ENCODE measurements at places on chromosomes 1 and 21.
A peak's percentile ranks its signal among the peaks of the same experiment; 100 is the strongest.

DNA sequence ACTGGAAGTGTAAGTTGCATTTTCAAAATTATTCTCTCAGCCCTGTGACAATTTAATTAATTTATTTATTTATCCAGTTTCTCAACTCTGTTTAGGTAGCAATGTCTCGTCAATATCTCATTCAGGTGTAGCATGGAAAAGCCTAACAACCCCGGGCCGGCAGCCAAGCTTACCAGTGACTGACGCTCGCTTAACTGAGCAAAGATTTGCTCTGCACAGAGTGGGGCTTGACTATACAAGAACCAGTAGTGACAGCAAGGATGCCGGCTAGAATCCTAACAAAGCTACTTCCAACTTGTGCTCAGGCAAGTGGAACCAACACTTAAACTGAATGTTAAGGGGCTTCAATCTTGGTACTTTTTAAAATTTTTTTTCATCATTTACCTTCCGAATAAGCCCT, 80.9 kb upstream of the ESRRG start:
- no peak for DNase-seq

- no peak for DNase-seq
Measured at GRCh38 chr1:233294913-233295236, 650 bp downstream of the PCNX2 start.

- no peak for DNase-seq
Measured at GRCh38 chr1:55143684-55144083, 71.5 kb downstream of the USP24 start.

- DNase-seq, result no peak
Measured at GRCh38 chr1:7339953-7340352, 431.1 kb upstream of the VAMP3 start.

DNA sequence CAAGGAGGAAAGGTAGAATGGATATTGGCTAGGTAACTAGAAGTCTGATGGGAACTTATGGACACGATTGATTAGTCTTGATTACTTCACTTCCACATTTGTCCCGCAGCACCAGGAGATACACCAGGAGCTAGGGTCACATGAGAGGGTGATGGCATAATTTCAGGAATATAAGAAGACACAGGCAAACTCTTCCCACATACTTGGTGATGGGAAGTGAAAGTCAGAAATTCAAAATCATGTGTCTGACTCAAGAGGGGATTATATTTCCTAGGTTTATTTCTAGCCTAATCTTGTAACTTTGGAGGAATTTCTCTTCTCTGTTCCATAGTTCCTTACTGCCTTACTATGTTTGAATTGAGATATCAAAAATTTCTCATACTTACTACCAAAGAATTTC, 185.0 kb downstream of the PBX1 start:
- DNase-seq, result no peak

GRCh38 chr1:93979718-93980319, 70.6 kb upstream of the GCLM start:
- DNase-seq, result peak; percentile 77

- peak; percentile 88 for DNase-seq
Measured at GRCh38 chr1:34885405-34886247, 26.1 kb upstream of the SMIM12 start.

GRCh38 chr1:154427173-154428139, 22.3 kb downstream of the IL6R start:
- no peak for DNase-seq

- DNase-seq, result peak; percentile 67
Measured at GRCh38 chr1:204846546-204846945, 24.1 kb upstream of the NFASC start.

DNA sequence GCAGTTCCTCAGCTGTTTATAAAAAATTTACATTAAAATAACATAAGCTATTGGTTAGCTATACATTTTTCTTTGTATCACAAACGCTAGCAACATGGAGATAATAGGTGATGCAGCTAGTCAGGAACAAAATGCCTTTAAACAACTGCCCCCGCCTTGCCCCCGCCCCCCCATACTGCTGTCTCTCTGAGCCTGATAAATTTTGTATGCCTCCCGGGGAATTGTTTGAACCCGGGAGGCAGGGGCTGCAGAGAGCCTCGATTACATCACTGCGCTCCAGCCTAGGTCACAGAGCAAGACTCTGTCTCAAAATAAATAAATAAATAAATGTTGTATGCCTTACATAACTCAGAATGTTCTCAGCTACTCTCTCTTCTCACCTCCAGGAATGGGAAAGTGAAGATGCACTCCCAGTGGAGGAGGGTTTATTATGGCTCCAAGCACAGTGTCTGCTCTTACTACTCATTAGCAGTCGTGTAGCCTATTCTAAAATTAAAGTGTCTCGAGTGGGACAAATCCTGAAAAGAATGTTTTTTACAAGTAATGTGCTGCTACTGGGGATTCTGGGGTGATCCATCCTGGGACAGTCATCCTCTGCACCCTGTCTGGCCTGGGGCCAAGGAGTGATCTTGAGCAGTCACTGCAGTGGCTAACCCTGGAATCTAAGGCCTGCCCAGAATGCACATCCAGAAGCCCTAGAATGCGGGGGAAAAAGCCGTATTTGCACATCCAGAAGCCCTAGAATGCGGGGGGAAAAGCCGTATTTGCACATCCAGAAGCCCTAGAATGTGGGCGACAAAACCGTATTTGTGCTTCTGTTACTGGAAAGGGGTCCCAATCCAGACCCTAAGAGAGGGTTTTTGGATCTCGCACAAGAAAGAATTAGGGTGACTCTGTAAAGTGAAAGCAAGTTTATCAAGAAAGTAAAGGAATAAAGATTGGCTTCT, 39.4 kb upstream of the ZNF496 start:
- DNase-seq, result peak; percentile 37

DNA sequence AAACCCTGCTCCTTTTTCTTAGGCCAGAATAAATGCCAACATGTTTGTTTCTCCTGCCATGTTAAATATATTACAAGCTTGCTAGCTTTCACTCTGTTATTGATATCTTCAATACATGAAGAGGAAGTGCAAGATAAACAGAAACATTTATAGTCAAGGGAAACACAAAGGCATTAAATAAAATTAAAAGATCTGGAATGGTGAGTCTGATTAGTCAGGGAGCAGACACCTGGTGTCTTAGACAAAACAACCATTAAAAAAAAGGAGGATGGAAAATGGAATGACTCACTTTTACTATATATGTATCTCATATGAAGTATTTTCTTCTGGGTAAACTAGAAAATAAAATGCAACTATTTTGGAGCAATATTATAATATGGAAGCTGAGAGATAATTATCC, 123.3 kb downstream of the SMYD3 start:
- no peak for DNase-seq

- DNase-seq, result no peak
Measured at GRCh38 chr1:78902641-78903040, 103.9 kb downstream of the ADGRL4 start.

DNA sequence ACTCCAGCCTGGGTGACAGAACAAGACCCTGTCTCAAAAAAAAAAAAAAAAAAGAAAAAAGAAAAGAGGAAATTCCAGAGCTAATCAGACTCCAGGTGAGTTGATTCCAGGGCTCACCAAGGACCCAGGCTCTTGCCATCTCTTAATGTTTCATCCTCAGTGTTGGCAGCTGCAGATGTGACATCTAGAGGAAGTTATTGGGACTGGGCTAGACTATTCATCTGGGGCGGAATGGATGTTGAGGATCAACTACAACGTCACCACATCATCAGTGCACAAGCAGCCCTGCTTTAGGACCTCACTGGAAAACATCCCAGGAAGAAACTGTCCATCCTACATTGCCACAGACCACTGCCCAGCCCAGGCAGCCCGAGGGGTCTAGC, 28.6 kb upstream of the PARP1 start:
- no peak for DNase-seq

DNA sequence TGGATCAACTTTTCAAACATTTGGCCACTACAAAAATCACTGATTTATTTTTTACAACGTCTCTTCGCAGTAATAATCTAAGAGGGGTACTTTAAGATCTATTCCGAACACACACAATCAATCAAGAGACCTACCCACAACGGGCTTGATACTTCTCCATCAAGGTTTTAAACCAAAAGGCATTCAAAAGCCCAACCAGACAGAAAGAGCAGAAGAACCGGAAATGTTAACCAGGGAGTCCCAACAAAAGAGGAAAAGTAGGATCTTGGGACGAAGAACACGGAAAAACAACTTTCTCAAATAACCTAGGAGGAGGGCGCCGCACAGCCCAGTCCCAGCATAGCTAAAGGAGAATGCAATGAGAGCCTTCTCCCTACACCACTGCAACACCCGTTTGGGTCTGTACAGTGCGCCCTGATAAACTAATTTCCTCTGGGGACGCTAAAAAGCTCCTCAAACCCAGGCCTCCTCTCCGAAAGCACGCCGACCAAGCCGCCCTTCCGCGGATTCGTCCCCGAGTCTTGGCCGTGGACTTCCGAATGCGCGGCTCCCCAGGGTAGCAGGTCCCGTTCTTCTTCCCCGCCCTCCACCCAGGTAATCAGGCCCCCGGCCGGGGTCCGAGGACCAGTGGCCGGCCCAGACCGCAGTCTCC, 623 bp downstream of the RPL22 start:
- DNase-seq, result no peak

DNA sequence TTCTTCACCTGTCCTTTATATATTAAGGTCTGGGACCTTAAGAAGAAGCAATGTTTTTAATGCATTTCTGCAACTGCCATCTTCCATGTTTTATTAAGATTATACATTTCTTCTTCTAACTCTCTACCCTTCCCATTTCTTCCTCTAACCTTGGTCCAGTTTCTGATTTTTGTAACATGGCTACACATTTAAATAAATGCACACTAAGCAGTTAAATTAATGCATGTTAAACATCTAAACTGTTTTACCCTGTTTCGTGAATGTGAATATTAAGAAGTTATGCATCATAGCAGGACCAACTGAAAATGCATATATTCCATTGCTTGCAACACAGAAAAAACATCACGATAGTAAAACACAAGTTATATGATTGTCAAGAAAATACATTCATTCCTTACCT, 3.7 kb downstream of the BRINP3 start:
- no peak for DNase-seq
